ENCODE measurements at places on chromosomes 5 and 9.

DNA sequence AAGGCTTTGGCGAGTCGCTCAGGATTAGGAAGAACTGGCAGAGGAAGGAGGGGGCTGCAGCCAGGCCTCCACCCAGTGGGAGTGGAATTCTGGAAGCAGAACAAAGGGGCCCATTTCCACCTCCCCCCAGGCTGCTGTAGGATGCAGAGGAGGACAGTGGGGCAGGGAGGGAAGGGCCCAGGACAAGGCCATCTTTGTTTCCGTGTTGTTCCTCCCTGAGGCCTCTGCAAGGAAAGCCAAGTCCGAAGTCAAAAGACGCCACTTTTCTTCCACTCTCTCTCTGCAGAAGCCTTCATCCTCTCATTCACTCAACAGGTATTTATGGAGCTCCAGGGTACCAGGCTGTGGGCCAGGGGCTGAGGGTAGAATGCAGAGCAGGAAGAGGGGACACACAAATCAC is 70.7 kb downstream of the ENTREP1 start:
- DNase-seq, result no peak

GRCh38 chr5:5810461-5810860 is 388.0 kb downstream of the ICE1 start:
- no peak for DNase-seq

DNA sequence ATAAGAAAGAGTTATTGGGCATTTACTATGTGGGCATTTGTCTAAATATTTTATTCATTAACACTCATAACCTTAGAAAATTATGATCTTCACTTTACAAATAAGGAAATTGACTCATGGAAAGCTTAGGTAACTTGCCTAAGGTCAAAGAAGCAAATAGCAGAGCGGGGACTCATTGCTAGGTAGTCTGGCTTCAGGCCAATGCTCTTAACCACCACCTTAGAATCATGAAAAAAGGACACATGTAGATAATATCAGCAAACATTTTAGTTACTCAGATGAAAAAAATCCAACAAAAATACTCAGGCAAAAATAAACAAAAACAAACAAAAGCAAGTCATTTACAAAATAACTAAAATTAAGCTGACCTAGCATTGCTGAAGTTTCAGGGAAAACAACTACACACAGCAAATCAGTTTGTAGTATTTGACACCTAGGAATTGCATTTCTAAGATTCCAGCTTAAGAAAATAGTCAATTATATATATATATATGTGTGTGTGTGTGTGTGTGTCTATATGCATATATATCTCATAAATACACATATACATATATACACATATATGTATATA is 166.0 kb downstream of the HMHB1 start:
- DNase-seq, result no peak

- no peak for DNase-seq
These were observed 45.7 kb upstream of the SPATA31C2 start for GRCh38 chr9:88183798-88184495.

GRCh38 chr9:117276444-117276843 is 138.4 kb downstream of the ASTN2 start:
- DNase-seq, result no peak

- DNase-seq, result no peak
These were observed 37.0 kb upstream of the VDAC1 start for GRCh38 chr5:134041570-134042411.

DNA sequence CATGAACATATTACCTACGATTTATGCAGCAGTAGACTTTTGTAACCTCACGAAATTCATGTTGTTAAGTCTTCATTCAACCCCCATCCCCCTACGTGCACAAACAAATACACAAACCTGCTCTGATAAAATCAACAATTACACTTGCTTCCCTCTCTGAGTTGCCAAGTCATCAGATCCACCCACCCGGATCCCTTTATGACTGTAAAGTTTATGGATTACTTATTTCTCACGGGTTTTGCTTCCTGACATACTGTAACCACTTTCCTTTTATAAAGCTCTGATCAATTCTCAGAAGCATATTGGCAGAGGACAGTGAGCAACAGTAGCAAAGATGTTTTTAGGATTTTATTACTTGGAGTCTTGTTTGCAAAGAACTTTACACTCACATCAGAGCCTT is 70.5 kb downstream of the MLLT3 start:
- no peak for DNase-seq

GRCh38 chr5:179868541-179868940 is 9.9 kb upstream of the MRNIP start:
- DNase-seq, result no peak

GRCh38 chr5:160539431-160539830 is 117.8 kb downstream of the PTTG1 start:
- DNase-seq, result peak; percentile 59

GRCh38 chr5:102307232-102307631 is 11.1 kb upstream of the SLCO4C1 start:
- no peak for DNase-seq

DNA sequence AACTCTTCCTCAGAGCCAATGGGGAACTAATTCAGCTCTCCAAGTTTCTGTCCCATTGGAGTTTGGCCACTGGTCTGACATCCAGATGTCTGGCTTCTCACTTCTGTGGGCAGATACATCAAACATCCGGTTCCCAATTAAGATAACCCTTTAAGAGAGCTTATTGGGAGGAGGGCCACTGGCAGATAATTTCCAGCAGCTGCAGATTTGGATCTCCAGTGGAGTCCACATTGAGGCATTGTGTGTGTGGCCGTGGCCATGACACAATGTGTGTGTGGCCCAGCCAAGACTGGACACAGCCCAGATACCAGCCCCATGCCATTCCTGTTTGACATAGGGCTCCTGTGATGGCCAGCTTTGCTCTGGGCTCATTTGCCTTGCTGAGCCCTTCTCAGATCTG is 110.5 kb upstream of the MAP1B start:
- DNase-seq, result no peak

GRCh38 chr5:173653822-173654523 is 37.5 kb upstream of the BOD1 start:
- DNase-seq, result no peak

DNA sequence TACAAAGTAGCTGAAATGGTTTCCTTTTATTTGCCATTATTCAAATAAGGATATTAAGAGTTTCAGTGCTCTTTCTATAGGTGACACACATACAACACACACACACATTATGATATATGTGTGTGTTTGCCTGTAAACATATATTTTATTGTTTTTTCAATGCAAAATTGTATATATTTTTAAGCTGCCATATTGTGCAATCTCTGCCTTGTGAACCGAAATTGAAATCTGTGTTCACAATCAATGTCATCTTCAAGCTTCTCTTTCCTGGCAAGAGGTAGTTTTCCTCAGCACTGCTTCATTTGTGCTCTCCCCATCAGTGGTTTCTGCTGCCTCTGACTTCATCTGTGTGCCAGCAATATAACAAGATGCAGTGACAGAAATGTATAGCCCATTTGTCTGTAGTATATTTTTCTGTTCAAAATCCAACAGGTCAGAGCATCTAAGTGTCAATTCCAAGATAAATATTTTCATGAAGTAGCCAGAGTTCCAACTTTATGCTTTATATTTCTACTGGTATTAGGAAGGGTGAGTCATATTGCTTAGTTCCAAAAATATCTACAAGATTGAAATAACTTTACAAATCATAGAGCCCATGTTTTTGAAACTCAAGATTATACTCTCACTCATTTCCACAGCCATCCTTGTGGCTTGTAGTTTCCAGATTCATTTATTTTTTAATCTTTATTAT is 1704.8 kb upstream of the CDH9 start:
- no peak for DNase-seq

DNA sequence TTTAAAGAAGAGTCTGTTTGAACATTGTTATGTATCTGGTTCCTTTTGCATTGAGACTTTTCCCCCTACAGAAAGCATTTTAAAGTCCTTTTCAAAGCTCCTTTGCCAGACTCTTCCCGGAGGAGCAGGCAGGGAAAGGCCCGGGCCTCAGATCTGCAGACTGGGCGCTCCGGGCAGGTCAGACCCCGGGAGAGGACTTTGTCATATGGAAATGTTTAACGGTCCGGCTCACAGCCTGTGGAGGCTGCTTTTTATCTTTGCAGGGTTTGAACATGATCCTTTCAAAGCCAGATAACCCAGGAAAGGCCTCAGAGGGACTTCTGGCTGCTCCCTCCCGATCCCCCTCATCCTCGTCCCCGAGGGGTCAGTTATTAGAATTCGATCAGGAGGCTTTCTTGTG is 82.1 kb upstream of the IRX2 start:
- no peak for DNase-seq

DNA sequence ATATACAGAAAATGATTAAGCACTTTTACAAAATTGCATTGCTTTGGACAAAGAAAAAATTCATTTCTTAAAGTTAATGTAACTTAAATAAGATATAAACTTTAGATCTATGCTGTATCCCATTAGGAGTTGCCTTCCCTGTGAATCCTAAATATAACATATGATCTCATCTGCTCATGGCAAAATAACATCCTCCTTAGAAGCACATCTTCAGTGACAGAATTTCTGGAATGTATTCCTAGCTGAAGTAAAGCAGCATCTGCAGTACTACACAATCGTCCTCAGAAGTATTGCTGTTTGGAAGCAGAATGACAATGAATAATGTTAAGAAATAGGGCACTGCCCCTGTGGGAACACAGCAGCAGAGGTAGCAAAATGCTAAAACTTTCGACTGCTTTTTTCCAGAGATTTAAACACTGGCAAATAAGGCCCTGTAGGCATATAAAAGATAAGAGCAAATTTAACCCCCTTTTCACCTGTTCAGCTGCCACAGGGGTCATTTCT is 571.0 kb downstream of the PTPRD start:
- no peak for DNase-seq

DNA sequence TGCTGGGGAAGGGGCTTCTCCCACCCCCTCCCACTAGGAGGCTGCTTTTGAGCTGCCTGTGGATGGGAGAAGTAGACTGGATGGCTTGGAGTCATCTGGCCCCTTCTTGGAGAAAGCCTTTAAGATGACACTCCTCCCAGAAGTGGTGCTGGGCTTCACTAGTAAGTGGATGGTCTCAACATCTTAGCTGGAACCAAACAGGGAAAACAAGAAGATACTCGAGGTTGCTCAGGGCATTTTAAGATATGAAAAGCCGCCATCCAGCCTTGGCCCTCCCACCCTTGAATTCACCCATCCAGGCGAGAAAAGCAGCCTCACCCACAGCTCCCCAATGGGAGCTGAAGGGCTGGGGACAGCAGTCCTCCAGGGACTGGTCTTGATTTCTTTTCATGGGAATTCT is 7.8 kb upstream of the SMIM32 start:
- no peak for DNase-seq

GRCh38 chr9:4272126-4272525 is 27.7 kb downstream of the GLIS3 start:
- DNase-seq, result no peak

GRCh38 chr9:89543111-89543510 is 45.2 kb upstream of the SEMA4D start:
- DNase-seq, result no peak

DNA sequence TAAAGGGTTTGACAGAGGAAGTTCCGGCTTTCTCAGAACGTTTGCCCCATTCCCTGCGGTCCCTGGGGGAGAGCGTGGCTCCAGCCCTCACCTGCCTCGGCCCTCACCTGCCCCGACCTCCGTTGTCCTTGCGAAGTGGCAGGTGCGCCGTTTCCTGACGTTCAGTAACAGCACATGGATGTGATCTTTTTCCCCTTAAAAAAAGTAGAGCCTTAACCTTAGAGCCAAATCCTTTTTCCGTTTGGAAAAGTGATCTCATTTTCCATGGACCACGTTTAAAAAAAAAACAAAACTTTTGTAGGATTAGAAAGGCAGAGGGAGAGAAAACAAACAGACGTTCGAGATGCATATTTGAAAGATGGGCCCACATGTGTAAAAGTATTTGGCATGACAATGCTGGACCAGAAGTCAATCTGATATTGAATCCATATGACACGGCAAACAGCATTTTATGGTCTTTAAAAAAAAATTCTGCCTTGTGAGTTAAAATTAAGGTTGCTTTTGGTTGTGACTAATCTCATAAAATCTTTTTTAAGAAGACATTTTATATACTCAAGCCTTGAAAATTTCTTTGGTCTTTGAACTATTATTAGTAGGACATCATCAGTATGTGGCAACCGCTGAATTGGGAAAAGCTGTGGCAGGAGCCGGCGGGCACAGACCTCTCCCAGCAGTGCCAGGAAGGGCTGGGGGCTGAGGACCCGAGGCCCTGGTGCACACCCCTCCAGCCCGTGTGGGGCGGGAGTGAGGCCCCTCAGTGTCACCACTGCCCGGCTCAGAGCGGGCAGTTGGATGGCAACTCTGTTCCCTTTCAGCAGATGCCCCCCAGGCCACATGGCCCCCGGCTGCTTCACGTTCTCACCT is 42.5 kb upstream of the EXOC3 start:
- DNase-seq, result no peak

GRCh38 chr9:84919440-84919839 is 249.9 kb downstream of the NTRK2 start:
- DNase-seq, result no peak

GRCh38 chr5:81606150-81606549 is 144.7 kb downstream of the SSBP2 start:
- DNase-seq, result no peak

- DNase-seq, result no peak
These were observed 147.3 kb downstream of the FAM114A2 start for GRCh38 chr5:153891394-153891793.

- no peak for DNase-seq
These were observed 817.8 kb downstream of the MTRR start for GRCh38 chr5:8686707-8687106.

DNA sequence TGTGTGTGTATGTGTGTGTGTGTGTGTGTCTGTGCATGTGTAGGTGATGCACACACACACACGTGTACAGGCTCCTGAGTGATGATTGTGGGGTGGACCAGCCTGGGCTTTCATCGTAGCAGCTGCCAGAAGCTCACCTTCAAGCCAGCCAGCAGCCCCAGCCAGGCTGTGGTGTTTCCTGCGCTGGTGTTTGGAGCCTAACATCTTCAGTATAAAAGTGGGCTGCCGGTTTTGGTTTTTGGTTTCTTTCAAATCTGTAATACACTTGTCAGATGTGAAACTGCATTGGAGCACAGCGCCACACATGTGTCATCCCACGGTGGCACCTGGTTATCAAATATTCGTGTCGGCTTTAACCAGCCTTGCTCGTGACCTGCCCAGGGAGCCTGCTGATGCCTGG is 114.2 kb downstream of the OLFM1 start:
- no peak for DNase-seq

DNA sequence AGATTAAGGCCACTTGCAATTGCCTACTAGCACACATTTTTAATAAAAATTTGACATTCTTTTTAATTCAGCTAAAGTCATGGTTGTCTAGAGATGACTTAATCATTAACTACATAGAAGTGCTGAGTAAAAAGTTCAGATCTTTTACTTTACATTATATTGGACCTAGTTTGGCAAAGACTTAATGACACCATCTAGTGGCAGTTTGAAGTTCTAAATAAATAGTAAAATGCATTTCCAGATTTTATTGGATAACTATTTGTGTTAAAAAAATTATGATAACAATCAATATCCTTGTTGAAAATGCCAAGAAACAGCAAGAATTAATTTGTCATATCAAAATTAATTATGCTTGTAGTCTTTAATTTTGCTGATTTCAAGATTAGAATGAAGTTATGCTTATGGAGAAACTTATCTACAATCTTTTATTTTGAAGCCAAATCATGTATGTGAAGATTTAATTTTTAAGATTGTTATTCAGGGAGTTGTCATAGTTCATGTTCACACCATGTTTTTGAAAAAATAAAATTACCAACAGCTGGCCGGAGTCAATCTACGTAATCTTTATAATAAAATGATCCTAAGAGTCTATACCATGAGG is 69.6 kb upstream of the PJA2 start:
- no peak for DNase-seq

GRCh38 chr9:124478354-124478753 is 28.1 kb downstream of the ADGRD2 start:
- no peak for DNase-seq

GRCh38 chr9:90985631-90986030 is 184.0 kb downstream of the SYK start:
- no peak for DNase-seq
